Non-pigmented ciliary epithelial cell (primary cell): ENCODE measurements at places on chromosomes 2 and 18.

DNA sequence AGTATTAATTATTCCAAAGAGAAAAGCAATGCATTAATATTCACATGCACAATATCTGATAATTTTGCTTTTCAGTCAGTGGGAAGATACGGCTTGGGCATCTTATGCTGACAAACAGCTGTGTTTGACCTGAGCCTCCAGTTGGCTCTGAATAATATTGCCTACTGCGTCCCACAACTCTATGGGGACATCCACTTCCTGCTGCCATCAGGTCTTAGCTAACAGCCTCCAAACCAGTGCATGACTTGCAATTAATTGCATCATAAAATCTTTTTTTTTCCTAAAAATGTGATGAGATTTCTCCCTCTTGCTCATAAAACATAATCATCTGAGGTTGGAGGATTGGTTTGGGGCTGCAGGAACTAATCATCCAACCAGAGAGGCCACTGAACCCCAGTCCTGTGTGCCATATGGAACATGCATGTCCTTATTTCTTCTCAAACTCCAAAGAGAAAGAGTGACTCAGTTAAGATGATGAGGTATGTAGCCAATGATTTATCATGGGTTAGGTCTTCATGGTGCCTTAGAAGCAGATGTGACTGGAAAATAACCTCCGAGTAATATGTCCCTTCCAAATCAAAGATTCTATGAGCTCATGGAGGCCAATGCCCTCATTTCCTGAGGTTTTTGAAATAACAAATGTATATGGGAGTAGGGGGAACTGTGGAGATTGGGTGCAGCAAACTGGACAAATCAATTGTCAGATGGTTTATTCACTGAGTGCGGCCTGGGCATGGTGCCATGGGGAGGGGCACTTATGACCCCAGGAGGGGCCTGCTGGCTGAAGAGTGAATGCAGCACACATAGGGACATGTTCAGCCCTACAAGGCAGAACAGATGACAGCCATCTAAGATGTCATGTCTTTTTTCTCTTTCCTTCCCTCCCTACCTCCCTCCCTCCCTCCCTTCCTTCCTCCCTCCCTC is 39.4 kb downstream of the EDAR start:
- no peak for DNase-seq

- DNase-seq, result no peak
Measured at GRCh38 chr2:188819792-188820191, 154.4 kb upstream of the COL3A1 start.

- DNase-seq, result no peak
Measured at GRCh38 chr2:36238106-36238505, 117.5 kb upstream of the CRIM1 start.

DNA sequence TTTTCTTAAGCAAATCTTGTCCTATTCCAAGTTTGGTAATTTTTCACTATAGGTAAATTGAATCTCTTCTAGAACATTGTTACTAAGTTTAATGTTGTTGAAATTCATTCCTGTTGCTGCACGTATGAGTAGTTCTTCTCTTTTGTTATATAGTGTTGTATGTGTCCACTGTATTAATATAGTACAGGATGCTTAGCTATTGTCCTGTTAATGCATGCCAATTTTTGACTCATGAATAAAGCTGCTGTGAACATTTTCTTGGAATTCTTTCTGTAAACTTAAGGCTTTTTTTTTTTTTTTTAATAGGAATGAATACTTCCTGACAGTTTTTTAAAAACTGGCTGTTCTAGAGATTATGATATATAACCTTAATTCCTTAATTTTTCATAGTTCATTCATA is 326.9 kb downstream of the SLC4A3 start:
- no peak for DNase-seq

GRCh38 chr2:234577191-234577590 is 80.3 kb upstream of the ARL4C start:
- DNase-seq, result no peak

DNA sequence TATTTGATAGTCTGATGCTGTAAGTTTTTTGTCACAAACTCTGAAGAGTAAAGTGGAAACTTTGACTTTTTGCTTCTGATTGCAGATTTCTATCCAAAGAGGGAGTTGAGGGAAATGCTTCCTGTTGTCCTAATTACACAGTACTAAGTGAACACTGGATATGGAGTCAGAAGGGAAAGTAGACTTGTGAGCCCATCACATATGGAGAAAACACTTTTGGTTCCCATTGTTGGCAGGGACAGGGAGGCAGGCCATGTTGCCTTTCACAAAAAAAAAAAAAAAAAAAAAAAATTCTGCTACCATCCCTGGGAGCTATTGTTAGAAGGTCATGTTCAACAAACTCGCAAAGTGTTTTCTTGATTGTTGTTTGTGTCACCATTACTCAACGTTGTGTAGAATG is 144.3 kb downstream of the RPIA start:
- no peak for DNase-seq

GRCh38 chr2:232926431-232926939 is 56.4 kb downstream of the SNORC start:
- DNase-seq, result no peak

DNA sequence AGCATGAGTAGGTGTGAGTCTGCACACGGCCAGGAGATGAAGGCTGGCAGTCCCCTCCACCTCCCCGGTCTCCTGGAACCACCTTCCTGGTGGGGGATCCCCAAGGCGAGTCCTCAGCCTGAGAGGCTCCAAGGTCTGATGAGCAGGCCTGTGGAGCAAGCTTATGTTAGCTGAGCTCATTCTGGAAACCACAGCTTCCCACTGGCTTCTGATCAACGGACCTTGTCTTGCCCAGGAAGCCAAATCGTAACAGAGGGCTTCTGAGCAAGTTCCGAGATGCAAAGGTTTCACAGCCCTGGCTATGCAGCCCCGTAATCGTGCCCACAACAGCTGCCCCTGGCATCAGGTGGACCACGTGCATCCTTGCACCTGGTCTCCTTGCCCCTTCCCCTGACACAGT is 28.8 kb upstream of the GPR55 start:
- no peak for DNase-seq
